ENCODE measurements at places on chromosomes 7 and 10.
A peak's percentile ranks its signal among the peaks of the same experiment; 100 is the strongest.

DNA sequence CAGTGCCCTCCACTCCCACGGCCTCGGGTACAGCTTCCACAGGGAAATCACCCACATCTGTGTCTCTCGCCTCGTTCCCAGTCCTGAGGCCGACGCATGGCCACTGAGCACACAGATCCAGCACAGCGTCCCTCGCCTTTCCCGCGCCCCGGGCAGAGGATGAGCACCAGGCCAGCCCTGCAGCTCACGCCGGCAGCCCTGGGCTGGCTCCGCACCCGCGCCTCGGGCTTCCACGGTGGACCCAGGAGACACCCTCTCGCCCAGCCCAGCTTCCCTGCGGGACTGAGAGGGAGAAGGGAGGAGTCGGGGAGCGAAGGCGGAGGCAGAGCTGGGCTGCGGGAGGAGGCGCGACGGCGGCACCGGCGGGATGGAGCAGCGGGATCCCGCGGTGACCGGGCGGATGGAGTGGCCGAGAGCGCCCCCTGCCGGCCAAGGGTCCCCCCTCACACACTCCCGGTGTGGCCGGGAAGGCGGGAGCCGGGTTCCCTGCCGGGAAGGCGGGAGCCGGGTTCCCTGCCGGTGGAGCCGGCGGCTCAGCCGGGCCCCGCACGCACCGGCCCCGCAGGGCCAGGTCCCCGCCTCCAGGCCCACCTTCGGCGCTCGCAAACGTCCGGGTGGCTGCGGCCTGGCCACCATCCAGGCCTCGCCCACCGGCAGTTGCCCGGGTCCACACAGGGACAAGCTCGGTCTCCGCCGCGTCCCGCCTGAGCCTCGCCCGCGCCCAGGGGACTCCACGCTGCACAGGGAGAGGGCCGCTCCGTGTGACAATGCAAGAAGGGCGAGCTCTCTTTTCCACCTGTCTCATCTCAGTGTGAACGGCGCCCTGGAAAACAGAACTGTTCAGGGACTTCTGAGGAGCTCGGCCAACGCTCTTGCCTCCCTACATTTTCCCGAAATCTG lies 110.3 kb upstream of the LANCL2 start:
- no peak for DNase-seq

DNA sequence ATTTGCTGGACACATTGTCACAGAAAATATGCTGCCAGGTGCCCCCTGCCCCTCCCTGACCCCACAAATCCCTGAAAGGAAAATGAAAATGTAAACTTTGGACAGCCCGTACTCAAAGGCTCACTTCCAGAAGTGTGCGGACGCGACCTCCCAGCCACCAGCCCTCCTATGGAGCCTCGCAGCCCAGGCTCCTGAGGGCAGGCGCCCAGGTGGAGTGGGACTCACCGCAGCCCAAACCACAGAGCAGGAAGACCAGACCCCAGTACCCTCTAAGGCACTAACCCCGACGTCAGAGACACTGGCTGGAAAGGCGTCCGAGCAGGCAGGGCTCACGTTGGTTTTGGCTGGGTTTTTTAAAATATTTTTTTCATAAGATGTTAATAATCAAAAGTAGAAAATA lies 57.3 kb downstream of the CSGALNACT2 start:
- DNase-seq, result no peak

GRCh38 chr10:62843600-62843999 lies 27.4 kb upstream of the EGR2 start:
- no peak for DNase-seq

DNA sequence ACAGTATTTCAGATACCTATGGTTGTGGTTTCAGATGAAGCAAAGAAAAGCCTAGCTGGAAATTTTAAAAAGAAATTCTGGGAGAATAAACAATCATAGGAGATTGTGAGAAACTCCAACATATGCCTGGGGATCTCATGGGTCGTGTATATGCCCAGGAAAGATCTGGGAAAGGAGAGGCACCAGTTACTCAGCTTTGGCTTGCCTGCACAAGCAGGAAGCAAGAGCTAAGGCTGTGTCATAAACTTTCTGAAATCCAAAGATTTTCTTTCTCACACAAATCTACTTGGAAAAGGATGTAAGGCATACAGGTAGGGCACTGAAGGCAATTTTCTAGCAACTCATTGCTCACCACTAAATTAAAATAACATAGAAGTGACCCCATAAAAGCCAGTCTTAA lies 373.6 kb downstream of the CDC14C start:
- DNase-seq, result no peak

- no peak for DNase-seq
Measured at GRCh38 chr7:149664666-149665065, 108.7 kb downstream of the ZNF467 start.

DNA sequence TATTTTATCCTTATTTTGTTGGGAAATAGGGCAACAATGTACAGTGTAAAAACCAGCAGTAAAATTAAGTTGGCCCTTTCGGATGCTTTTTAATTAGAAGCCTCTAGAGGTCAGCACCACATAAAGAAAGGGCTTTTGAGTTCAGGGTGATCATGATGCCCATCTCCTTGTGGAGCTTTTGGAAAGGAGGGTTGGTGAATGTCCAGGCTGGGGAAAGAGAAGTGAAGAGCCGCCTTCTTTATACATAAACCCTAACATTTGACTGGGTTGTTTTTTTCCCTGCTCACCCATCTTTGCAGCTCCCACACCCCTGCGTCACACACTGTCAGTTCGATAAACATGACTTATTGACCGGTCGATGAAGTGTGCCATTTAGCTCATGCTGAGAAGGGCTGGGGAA lies 29.8 kb downstream of the MTURN start:
- peak; percentile 49 for DNase-seq

- DNase-seq, result no peak
Measured at GRCh38 chr10:101358706-101359300, 4.8 kb downstream of the BTRC start.

Data from GDM1 (cell line).